Activated gamma-delta T cell treated with anti-CD3 and anti-CD28 coated beads, Interleukin-2, amount 50 U/mL, for 16 hours (primary cell): ENCODE measurements at places on chromosomes 1 and 21.

GRCh38 chr21:42533306-42533962 lies 19.8 kb downstream of the SLC37A1 start:
- DNase-seq, result no peak

DNA sequence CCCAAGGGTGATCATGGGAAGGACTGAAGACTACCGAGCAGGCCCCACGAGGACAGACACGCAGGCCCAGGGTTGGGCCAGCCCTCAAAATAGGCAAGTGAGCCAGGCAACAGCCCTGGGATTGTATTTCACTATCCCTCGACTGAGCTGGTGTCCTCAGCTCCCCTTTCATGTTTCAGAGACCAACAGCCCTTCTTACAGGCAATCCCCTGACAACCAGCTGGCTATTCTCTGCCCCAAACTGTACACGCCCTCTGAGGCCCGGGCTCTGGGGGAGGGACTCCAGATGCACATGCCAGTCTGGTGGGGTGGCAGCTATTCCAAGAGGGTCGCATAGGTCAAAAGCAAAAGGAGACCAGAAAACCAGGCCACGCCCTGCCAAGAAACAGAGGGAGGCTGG lies 243.0 kb downstream of the TOMM20 start:
- no peak for DNase-seq

DNA sequence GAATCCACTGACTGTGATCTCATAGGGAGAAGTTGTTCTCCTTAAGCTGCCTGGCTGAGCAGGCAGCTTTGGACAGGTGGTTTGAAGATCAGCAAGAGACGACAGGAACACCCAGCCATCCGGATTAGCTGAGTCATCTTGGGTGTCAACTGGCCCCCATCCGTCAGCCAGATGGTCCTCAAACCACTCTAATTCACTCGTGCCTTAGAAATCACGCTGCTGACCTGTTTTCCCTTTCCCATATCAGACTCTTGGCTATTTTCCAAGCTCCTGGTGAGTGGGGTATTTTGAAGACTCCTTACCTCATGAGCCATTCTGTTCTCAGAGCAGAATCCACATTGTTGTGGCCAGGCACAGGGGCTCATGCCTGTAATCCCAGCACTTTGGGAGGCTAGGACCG lies 149.1 kb upstream of the L1TD1 start:
- no peak for DNase-seq

GRCh38 chr1:157073944-157074685 lies 25.5 kb downstream of the ETV3L start:
- no peak for DNase-seq

DNA sequence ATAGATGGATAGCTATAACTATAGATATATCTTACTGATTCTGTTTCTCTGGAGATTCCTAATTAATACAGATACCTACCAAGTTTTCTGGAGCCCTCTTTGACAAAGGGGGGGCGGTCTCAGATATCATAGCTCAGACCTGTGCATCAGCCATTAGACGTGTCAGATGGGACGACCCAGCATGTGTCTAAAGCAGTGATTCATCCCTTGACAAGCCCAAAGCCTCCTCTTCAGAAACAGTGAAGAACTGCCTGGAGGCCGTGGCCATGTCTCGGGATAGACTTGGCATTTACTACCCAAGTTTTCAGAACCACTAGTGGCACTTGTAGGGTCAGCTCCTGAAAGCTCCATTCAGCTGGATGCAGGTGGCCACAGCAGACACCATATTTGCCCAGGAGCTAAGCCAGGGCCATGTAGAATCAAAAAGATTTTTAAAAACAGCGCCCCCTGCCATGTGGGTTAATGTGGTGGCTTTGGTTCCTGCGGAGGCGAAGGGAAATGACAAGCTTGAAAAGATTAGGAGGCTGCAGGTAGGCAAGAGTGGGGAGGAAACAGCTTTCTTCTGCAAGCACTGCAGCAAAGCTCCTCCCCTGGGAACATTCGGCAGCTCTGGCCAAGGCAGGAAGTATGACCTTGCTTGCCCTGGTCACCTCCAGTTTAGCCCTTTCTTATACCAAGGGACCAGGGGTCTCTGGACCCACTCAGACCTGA lies 82.2 kb downstream of the FBXO2 start:
- no peak for DNase-seq

DNA sequence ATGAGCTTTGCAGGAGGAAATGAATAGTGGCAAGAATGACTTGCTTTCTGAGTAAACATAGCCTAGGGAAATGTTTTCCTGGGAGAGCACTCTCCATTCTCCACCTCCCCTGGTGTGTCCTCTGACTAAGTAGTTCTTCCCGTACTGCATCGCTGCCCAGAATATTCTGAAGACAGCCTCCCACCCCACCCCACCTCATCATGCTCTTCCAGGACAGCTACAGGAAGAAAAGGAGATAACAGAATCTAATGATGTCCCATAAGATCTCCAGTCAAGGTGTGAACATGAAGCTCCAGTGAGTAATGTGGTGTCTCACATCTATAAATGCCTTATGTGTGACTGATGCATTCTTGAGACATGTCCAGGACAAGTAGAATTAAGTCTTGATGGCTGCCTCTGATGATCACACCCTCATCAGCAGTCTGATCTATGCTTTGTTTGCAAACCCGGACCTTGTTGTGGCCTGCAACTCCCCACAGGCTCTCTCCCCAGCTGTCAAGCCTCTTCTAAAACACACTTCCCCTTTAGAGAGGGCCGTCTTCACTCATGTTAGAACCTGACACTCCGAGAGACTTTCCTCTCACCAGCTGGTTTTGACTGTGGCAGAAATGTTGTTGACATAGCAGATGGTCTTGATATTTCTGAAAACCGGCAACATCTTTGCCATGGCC lies 183.0 kb downstream of the CYYR1 start:
- no peak for DNase-seq

GRCh38 chr1:54557671-54558355 lies 9.8 kb downstream of the ACOT11 start:
- DNase-seq, result no peak

GRCh38 chr1:119827010-119827409 lies 15.8 kb upstream of the REG4 start:
- DNase-seq, result no peak

DNA sequence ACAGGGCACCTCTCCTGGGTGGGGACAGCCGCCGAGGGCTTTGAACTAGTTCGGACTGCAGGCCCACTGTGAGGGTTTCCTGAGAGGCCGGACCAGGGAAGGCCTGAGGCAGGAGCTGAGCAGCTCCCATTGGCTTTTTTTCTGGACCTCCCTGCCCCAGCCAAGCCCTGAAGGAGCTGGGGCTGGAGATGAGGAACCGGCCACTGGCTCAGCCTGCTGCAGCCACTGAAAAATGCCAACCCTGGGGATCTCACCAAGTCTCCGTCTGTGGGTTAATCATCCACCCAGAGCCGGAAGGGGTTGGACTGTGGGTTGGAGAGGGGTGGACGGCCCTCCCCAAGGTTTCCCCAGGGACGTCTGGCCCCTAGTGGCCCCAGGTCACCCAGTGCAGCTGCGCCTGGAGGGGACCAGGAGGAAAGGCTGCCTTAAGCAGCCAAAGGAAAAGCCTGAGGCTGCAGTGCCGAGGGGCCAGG lies 2.5 kb downstream of the VWA1 start:
- DNase-seq, result no peak

DNA sequence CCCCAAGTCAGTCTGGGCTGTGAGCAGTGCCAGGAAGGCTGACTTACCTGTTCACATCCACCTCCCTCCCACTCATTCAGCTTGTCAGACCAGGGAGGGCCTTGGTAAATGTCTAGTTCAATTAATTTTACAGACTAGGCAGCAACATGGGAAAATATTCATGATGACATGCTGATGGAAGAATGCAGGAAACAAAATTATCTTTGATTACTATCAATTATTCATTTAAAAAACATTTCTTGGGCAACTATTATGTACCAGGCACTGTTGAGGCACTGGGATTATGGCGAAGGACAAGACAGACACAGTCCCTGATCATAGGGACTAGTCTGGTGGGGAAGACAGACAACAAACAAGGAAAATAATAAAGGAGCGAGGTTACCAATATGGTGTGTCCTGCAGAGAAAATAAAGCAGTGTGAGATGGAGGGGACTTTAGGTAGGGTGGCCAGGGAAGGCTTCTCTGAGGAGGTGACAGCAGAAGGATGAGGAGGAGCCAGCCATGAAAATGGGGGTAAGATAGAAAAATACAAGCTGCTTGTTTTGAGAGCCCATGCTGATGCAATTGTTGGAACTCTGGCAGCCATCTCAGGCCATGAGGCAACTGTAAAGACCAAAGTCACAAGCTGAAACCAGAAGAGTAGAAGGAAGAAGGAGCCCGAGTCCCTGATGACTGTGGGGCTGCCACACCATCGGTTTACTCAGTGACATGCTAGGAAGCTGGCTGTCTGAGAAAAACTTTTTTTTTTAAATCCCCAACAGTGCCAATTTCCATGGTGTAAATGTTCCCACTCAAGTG lies 14.0 kb downstream of the TRIM62 start:
- no peak for DNase-seq

GRCh38 chr1:31733389-31734219 lies 29.8 kb upstream of the COL16A1 start:
- DNase-seq, result no peak
